ENCODE measurements at places on chromosomes 11 and 22.

DNA sequence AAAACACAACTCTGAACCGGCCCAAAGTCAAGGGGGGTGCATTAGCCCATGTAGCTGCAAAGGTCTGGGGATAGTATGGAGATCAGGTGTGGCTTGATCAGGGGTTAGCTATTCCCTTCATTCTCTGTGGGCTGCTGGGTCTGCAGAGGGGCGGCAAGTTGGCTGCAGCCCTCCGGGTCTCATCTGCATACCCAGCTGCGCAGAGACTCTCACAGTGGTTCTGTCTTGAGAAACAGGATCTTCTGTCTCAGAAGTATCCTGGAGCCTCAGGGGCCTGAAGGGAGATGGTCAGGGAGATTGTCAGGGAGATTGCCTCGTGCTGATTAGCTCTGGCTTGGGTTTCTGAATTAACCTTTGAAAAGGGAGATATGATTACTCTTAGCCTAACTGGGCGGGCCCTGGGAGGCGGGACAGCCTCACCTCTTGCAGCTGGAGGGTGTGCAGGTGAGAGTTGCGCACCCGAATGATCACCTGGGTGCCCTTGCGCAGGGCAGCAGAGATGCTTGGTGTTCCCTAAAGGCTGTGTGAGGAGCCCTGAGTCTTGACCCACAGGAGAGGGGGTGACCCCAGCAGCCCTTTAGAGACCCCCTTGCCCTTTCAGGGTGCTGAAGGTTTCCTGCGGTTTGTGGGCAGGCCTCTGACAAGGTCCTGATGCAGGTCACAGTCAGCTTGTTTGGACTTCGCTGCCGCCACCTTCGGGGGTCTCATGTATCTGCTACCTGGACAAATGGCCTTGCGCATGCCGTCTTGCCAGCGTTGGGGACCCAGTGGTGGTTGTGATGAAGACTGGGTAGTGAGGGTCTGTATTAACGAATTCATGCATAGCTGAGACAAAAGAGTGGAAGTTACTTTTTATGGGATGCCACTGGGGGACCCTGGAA is 7.3 kb downstream of the ARHGAP8 start:
- DNase-seq: no peak

GRCh38 chr11:38252620-38253019 is 1654.6 kb upstream of the RAG2 start:
- DNase-seq: no peak

DNA sequence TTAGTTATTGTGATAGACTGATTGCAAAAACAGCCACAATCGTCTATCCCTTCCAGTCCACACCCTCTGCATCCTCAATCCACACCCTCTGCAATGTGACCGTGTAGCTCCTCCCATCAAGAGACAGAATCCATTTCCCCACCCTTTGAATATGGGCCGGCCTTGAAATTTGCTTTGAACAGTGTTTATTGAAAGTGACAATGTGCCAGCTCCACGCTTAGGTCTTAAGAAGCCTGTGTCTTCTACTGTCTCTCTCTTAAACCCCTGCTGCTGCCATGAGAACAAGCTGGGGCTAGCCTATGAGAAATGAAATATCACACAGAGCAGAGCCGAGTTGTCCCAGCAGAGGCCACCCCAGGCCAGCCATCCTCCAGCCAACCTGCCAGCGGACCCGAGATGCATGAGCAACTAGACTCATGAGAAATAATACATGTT is 22.3 kb upstream of the MICAL2 start:
- no peak for DNase-seq

DNA sequence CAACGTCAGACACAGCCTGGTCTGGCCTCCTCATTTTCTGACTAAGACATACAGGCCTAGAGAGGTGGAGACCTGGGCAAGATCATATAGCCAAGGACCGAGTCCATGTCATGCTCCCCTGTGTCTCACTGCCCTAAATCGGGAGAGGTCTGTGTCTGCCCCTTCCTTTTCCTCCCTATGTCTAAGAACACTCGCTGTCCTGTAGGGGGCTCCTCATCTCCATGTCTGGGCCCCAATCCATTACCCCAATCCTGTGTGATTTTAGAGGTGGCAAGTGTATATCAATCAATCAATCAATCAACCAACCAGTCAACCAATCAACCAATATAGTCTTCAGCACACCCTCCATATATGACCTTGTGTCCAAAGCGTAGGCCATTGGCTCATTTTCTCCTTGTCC is 125.7 kb downstream of the KIRREL3 start:
- DNase-seq: no peak

GRCh38 chr11:12189543-12190235 is 79.3 kb downstream of the MICAL2 start:
- no peak for DNase-seq

DNA sequence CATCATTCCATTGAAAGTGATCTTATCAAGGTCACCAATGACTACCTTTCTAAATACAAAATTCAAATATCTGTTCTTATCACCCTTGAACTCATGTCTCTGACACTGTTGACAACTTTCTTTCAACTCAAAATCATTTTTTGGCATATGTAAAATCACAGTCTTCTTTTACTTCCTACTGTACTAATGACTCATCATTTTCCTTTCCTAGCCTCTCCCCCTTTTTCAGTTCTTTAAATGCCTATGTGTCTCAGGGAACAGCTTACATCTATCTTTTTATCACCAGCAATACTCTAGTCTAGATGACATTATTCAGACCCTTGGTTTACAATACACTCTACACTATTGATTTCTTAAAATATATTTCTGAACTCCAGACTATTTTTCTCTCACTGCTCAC is 2220.7 kb upstream of the RAG2 start:
- DNase-seq: no peak

- no peak for DNase-seq
These were observed 23.2 kb downstream of the SHISAL1 start for GRCh38 chr22:44289414-44290171.

- no peak for DNase-seq
These were observed 188.6 kb downstream of the HIPK3 start for GRCh38 chr11:33445761-33446161.

Measured in GDM1 (cell line).